ENCODE measurements at places on chromosomes 4 and X.
A peak's percentile ranks its signal among the peaks of the same experiment; 100 is the strongest.

GRCh38 chr4:61915501-61915900 is 715.4 kb downstream of the ADGRL3 start:
- DNase-seq = no peak

GRCh38 chr4:174940002-174940401 is 21.8 kb downstream of the ADAM29 start:
- DNase-seq = no peak

GRCh38 chr4:87058356-87059073 is 123.7 kb downstream of the AFF1 start:
- no peak for DNase-seq

- DNase-seq = no peak
These were observed 698.7 kb downstream of the GABRG1 start for GRCh38 chr4:45425135-45425534.

- no peak for DNase-seq
These were observed 42.9 kb downstream of the APOO start for GRCh38 chrX:23864742-23865326.

- no peak for DNase-seq
These were observed 71.9 kb upstream of the PHOX2B start for GRCh38 chr4:41820473-41820872.

GRCh38 chr4:40401631-40402030 is 66.5 kb downstream of the CHRNA9 start:
- no peak for DNase-seq

- no peak for DNase-seq
These were observed 56.9 kb downstream of the GABRB1 start for GRCh38 chr4:47088298-47088697.

- DNase-seq = no peak
These were observed 145.4 kb upstream of the PLAC1 start for GRCh38 chrX:134803551-134804183.

DNA sequence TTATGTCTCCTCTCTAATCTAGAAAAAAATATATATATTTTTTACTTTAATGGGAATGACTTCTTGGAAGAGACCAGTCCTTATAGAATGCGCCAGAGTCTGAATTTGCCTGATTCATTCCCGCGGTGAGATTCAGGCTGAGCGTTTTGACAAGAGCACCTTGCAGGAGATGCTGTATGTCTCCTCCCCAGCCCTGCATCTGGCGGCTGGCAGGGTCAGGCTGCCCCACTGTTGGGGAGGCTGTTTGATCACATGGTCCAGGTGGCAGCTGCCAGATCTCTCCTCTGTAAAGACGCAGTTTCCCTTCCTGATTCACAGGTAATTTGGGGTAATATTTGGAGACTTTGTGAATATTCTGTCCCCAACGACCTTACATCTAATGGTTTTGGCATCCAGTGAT is 9.7 kb downstream of the PDZD4 start:
- DNase-seq = no peak

DNA sequence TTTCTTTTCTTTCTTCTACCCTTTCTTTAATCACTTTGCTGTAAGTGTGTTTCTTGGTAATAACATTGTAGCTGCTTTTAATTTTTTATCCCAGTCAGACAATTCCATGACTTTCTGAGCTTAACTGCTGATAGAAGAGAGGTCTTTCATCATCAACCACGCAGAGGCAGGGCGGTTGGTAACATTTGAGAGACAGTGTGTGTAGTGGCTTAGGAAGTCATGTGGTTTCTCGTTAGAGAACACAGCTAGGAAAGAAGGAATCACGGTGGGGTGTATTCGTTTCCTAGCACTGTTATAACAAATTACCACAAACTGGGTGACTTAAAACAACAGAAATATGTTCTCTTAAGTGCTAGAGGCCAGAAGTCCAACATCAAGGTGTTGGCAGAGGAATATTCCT is 11.5 kb downstream of the PRPS2 start:
- DNase-seq = peak; percentile 57

DNA sequence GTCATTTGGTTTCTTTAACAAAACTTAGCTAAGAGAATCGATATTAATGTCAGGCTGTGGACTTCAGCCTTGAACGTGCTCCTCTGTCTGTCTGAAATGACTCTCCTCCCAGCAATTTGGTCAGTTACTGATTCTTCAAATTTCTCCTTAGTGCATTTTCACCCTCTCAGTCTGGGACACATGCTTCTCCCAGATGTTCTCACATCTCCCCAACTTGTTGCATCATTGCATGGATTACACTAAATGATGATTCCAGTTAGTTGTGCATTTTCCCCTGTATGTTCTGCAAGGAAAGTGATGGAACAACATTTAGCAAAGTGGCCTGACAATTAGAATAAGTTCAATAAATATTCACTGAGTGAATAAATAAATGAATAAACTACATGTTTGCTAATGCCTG is 94.4 kb downstream of the NLGN4X start:
- no peak for DNase-seq

- no peak for DNase-seq
These were observed 88.9 kb upstream of the PDLIM3 start for GRCh38 chr4:185624259-185624589.

GRCh38 chr4:109022961-109023360 is 260.1 kb upstream of the ETNPPL start:
- no peak for DNase-seq

DNA sequence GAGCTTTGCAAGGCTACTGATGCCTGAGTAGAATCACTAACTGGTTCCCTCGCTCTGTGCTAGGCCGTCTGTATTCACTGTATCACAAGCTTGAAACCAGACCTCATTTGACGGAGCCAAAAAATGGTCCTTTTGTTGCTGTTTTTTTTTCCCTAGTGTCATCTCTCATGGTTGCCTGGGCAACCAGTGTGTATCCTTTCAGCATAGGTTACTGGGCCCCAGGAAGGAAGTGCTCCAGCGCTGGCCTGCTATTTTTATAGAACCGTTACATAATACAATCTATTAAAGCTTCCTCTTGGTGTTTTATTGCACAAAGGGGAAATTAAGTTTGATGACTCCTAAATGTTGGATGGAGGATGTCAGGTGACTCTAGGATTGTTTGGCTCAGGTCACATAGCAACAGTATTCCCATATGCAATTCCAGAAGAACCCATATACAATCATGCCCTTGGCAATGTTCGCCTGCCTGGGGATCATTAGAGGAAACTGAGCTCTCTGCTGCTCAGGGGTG is 220.4 kb downstream of the SPRY1 start:
- DNase-seq = peak; percentile 94

- DNase-seq = no peak
These were observed 50.8 kb upstream of the SLC16A2 start for GRCh38 chrX:74370487-74370886.

GRCh38 chr4:143025081-143025704 is 159.5 kb upstream of the USP38 start:
- DNase-seq = peak; percentile 42

- DNase-seq = no peak
These were observed 510.4 kb downstream of the MID1IP1 start for GRCh38 chrX:39311646-39312045.

DNA sequence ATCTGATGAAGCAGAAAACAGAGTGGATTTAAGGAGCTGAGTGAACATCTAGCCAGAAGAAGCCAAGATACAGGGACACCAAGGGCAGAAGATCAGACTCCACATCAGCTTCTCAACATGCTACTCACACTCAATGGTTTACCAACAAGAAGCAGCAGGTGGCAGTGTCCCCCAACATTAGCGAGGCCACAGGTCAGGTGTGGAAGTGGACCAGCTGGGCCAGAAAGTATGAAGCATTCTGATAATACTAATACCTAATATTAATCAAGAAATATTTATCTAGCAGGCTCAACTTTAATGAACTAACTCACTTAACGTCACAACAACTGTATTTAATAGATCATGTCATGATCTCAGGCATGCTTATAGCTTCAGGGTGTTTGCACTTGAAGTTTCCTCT is 73.4 kb upstream of the TTC29 start:
- peak; percentile 14 for DNase-seq

DNA sequence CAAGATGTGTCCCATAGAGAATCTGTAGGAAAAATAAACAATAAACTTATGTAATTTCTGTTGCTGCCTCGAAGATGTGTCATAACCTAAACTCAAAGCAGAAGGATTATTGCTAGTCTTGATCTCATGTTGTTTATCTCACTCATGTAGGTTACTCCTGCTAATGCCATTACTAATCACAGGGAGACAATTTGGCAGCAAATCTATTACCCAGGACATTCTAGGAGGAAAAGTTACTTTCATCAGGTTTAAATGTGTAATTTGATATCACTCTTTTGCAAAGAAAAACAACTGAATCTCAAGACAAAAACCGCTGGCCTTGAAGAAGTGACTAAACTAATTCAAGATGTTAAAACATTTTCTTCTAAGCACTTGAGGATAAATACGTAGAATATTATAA is 34.0 kb downstream of the LDOC1 start:
- DNase-seq = no peak

DNA sequence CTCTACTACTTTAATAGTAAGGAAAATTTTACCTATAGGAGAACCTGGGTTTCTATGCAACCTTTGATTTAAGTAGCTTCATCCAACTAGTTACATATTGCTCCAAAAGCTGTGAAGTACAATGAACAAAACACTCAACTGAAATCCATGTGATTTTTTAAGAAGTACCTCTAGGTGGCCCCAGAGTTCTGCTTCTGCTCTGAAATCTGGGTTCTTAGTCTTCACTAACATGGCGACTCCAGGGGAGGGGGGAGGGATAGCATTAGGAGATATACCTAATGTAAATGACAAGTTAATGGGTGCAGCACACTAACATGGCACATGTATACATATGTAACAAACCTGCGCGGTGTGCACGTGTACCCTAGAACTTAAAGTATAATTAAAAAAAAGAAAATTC is 73.4 kb upstream of the MAGEB2 start:
- DNase-seq = peak; percentile 32

DNA sequence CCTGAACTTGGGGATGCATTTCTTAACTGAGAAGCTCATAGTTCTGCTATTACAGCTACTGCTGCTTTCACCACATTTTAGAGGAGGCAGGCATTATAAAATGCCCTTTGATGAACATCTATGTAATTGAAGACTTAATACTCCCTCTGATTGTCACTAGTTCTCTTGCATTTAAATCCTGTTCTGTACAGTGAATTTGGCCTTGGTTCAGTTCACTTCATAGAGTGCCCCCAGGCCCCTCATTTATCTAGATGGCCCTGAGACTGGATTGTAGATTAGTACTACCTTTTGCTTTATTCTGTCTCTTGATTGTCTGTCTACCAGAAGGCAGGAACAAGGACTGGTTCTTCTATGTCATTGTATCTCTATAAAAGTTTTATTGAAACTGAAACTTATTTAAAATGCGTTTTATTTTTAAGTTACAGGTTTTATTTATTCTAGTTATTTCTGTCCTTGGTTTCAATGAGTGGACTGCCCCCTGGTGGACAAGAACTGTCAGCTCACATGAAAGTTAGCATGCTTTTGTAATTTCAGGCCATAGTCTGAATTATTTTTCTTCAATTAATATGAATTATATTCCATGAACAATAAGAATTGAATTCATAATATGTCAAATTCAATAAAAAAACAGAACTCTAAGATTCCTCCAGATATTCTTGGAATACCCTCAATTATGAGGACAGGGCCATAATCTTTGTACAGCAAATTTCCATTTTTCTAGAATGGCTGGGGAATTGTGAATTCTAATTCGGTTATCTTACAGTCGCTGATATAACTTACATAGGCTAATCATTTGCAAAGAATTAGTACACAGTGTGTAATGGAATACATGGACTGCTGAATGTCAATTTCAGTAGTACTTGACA is 47.2 kb upstream of the TMEM33 start:
- peak; percentile 55 for DNase-seq

- no peak for DNase-seq
These were observed 90.8 kb downstream of the NHSL2 start for GRCh38 chrX:72001471-72001870.

- peak; percentile 66 for DNase-seq
These were observed 3.1 kb downstream of the JADE1 start for GRCh38 chr4:128812442-128813235.

DNA sequence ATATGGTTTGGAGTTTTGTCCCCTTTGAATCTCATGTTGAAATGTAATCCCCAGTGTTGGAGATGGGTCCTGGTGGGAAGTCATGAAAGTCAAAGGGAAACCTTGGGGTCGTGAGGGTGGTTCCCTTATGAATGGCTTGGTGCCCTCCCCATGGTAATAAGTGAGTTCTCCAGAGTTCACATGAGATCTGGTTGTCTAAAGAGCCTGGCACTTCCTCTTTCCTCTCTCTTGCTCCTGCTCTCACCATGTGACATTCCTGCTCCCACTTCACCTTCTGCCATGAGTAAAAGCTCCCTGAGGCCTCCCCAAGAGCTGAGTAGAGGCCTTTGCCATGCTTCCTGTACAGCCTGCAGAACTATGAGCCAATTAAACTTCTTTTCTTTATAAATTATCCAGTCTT is 5.5 kb upstream of the IL15 start:
- no peak for DNase-seq

DNA sequence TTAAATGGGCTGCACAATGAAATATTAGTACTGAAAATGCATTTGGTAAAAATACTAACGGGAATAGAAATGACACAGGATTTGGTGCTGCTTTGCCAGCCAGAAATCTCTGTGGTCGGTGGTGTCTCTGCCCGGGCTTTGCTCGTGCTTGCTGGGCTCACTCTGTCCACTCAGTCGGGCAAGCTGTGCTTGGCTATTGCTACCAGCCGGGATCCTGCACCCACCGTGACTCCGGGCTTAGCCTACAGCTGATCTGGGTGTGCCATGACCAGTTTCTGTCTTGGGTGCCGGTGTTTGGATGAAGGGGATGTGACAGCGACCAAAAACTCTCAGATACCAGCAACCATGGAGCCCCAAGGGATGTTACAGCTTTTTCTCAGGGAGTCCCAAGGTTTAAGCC is 487.7 kb downstream of the TECRL start:
- no peak for DNase-seq

- no peak for DNase-seq
These were observed 9.0 kb downstream of the FBXO8 start for GRCh38 chr4:174274436-174274835.

- DNase-seq = no peak
These were observed 29.0 kb downstream of the RNF4 start for GRCh38 chr4:2497931-2498330.

- no peak for DNase-seq
These were observed 73.0 kb downstream of the TAB3 start for GRCh38 chrX:30816079-30816478.

DNA sequence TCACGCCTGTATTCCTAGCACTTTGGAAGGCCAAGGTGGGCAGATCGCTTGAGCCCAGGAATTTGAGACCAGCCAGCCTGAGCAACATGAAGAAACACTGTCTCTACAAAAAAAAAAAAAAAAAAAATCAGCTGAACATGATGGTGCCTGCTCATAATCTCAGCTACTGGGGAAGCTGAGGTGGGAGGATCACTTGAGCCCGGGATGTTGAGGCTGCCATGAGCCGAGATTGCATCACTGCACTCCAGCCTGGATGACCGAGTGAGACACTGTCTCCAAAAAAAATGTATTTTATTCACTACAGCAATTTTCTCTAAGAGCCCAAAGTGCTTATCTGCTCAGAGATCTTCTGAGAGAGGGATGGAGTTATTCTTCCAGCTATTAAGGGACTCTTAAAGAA is 215.8 kb upstream of the PPP3CA start:
- no peak for DNase-seq

- DNase-seq = no peak
These were observed 98.8 kb upstream of the DHX15 start for GRCh38 chr4:24683116-24683515.

Data from Kasumi-1 (cell line).